ENCODE measurements at places on chromosomes 6 and 20.

DNA sequence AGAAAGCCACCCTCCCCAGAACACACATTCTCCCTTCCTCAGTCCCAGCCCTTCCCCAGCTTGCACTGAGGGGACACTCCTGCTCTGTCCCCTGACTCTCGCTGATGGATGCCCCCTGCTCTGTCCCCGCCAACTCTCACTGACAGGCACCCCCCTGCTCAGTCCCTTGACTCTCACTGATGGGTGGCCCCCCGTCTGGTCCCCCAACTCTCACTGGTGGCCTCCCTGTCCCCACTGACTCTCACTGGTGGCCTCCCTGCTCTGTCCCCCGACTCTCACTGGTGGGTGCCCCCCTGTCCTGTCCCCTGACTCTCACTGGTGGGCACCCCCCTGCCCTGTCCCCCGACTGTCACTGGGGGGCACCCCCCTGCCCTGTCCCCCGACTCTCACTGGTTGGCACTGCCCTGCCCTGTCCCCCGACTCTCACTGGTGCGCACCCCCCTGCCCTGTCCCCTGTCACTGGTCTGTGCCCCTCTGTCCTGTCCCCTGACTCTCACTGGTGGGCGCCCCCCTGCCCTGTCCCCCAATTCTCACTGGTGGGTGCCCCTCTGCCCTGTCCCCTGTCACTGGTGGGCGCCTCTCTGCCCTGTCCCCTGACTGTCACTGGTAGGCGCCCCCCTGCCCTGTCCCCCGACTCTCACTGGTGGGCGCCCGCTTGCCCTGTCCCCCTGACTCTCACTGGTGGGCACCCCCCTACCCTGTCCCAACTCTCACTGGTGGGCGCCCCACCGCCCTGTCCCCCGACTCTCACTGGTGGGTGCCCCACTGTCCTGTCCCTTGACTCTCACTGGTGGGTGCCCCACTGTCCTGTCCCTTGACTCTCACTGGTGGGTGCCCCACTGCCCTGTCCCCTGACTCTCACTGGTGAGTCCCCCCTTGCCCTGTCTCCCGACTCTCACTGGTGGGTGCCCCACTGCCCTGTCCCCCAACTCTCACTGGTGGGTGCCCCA lies 60.9 kb downstream of the GINS1 start:
- DNase-seq, result no peak
- no peak overlapping the region for H3K27ac ChIP-seq
- H3K4me1 ChIP-seq, result no peaks in the 10 kb centered on the region
- H3K27me3 ChIP-seq, result no peaks in the 10 kb centered on the region
- H3K36me3 ChIP-seq, result peaks cover 26% of the 10 kb centered on the region

GRCh38 chr6:42103216-42103615 lies 39.2 kb downstream of the C6orf132 start:
- no peak overlapping the region for H3K4me3 ChIP-seq
- peaks cover 14% of the 10 kb centered on the region for H3K4me1 ChIP-seq
- H3K36me3 ChIP-seq, result no peaks in the 10 kb centered on the region

DNA sequence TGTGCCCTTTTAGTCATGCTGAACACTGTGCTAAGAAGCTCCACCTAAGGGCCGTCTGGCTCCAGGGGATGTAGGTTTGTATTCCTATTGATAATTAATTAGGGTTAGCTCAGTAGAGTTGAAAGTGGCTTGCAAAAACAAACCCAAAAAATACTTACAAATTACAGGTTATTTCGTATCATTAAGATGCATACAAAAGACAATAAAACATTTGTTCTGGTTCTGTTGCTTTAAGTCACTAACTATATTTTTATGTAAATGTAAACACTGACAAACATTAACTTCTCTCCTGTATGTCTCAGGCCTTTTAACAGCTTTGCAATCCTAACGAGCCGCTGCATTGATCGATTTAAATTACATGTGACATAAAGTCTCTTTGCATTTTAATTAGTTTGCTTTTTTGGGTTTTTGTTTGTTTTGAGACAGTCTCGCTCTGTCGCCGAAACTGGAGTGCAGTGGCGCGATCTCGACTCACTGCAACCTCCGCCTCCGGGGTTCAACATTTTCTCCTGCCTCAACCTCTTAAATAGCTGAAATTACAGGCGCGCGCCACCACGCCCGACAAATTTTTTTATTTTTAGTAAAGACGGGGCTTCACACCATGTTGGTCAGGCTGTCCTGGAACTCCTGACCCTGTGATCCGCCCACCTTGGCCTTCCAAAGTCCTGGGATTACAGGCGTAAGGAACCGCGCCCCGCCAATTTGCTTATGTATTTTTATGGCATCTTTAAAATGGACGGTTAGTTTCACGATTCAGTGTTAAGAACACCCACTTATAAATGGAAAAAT lies 110.9 kb downstream of the HFE start:
- H3K27ac ChIP-seq, result peak overlapping the region; percentile 90
- peak overlapping the region; percentile 91 for H3K4me3 ChIP-seq
- no peaks in the 10 kb centered on the region for H3K27me3 ChIP-seq
- DNase-seq, result no peak
- H3K4me1 ChIP-seq, result peaks cover 16% of the 10 kb centered on the region
- H3K36me3 ChIP-seq, result no peaks in the 10 kb centered on the region

DNA sequence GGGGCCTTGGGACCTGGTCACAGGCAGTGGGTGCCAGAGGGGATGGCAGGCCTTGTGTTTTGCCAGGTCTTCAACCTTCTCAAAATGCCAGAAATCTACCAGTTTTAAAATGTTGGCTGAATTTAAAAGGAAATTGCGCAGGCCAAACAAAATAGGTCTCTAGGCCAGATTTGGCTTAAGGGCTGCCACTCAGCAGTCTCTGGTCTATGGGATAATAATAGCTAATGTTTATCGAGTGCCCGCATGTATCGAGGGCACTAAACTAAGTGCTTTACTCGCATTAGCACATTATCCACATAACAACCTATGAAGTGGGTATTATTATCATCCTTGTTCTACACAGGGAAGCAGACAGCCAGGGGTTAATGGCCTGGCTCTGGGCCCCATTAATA lies 11.0 kb downstream of the E2F3 start:
- H3K4me3 ChIP-seq, result no peak overlapping the region
- DNase-seq, result no peak
- no peaks in the 10 kb centered on the region for H3K27me3 ChIP-seq
- H3K27ac ChIP-seq, result no peak overlapping the region
- H3K4me1 ChIP-seq, result peaks cover 14% of the 10 kb centered on the region

- no peak overlapping the region for H3K27ac ChIP-seq
- peaks cover 97% of the 10 kb centered on the region for H3K36me3 ChIP-seq
- no peaks in the 10 kb centered on the region for H3K27me3 ChIP-seq
- H3K4me3 ChIP-seq, result no peak overlapping the region
These were observed 198.0 kb upstream of the SHLD1 start for GRCh38 chr20:5552154-5552553.

DNA sequence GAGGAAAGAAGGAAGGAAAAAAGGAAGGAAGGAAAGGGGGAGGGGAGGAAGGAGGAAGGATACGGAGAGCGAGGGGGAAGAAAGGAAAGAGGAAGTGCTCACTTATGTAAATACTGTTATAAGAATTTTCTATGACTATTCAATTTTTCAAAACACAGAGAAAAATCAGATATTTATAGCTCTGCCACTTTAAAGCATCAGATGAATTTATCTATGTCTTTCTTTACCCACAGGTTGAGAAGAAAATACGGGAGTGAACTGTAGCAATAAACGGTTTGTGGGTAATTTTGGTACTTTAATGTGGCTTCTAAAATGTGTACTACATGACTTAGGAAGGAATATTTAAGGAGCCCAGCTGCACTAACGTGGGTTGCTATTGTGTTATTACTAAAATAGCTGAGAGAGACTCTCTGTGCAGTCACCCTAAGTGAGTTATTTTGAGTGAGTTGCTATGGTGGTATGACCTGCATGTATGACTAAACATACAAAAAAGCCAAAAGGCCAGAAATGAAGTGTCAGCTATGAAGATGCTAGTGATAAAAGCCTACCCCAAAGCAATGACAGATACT lies 225.5 kb downstream of the SOD2 start:
- no peaks in the 10 kb centered on the region for H3K36me3 ChIP-seq
- no peak overlapping the region for H3K27ac ChIP-seq
- no peak for DNase-seq
- no peaks in the 10 kb centered on the region for H3K27me3 ChIP-seq
- H3K4me3 ChIP-seq, result no peak overlapping the region
- H3K4me1 ChIP-seq, result no peaks in the 10 kb centered on the region

DNA sequence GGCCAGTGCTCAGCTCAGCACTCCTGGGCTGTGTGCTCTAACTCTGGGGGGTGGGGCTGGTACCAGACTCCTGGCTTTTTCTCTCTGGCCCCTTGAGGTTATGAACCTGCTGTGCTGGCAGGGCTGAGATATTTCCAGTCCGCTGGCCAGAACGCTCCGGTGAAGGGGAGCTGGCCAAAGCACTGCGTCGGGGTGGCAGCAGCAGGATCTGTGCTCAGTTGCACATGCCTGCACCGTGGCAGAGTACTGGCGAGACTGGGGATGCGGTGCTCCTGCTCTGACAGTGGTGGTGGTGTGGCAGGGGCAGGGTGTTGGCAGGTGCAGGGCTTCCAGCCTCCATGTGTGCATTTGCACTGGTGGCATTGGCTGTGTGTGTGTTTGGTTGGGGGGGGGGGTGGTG lies 374.4 kb downstream of the PHF3 start:
- no peaks in the 10 kb centered on the region for H3K36me3 ChIP-seq
- no peaks in the 10 kb centered on the region for H3K27me3 ChIP-seq
- H3K4me3 ChIP-seq, result no peak overlapping the region
- H3K27ac ChIP-seq, result no peak overlapping the region
- DNase-seq, result no peak

- no peak overlapping the region for H3K4me3 ChIP-seq
- DNase-seq, result no peak
- H3K27ac ChIP-seq, result no peak overlapping the region
- H3K4me1 ChIP-seq, result peaks cover 21% of the 10 kb centered on the region
- H3K36me3 ChIP-seq, result peaks cover 3% of the 10 kb centered on the region
These were observed 175.9 kb upstream of the AFDN start for GRCh38 chr6:167650730-167651317.

GRCh38 chr6:5072440-5072839 lies 12.7 kb upstream of the PPP1R3G start:
- no peaks in the 10 kb centered on the region for H3K4me1 ChIP-seq
- H3K27me3 ChIP-seq, result no peaks in the 10 kb centered on the region

DNA sequence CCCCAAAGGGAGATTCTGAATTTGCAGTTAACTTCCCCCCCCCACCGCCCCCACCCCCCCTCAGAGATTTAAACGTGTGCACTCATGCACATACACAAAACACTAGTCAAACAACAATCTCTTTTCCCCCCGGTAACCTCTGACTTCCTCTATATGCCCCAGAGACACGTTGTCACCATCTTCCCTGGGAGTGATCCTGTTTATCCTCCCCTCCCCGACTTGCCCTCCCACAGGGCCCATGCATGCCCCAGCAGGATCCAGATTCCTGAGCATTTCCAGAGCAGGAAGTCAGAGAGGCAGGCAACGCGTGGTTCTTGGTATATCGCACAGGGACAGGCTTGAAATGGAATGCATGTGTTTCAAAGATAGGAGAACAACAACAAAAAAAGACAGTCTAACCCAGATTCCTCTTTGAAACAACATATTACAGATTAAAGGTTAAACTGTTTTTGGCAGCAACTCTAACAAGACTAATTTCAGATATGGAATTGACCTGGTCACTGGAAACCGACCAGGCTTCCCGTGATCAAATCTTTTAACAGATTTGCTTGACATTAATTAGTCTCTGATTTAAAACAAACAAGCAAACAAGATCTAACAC lies 1.3 kb downstream of the BLCAP start:
- H3K27me3 ChIP-seq, result no peaks in the 10 kb centered on the region
- H3K4me1 ChIP-seq, result peaks cover 16% of the 10 kb centered on the region
- DNase-seq, result no peak

Measured in neuronal stem cell (in vitro differentiated cells).